ENCODE measurements at places on chromosomes 2 and 18.
A peak's percentile ranks its signal among the peaks of the same experiment; 100 is the strongest.

DNA sequence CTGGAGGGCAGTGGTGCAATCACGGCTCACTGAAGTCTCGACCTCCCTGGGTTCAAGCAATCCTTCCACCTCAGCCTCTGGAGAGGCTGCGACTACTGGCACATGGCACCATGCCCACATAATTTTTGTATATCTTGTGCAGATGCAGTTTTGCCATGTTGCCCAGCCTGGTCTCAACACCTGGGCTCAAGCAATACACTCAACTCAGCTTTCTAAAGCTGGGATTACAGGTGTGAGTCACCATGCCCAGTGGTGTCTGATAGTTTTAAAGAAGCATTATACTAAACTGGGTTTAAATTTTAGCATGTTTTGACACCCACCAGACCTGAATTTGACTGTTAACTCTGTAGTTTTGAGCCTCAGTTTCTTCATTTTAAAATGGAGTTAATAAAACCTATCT lies 109.4 kb upstream of the SLC38A11 start:
- no peak for DNase-seq

DNA sequence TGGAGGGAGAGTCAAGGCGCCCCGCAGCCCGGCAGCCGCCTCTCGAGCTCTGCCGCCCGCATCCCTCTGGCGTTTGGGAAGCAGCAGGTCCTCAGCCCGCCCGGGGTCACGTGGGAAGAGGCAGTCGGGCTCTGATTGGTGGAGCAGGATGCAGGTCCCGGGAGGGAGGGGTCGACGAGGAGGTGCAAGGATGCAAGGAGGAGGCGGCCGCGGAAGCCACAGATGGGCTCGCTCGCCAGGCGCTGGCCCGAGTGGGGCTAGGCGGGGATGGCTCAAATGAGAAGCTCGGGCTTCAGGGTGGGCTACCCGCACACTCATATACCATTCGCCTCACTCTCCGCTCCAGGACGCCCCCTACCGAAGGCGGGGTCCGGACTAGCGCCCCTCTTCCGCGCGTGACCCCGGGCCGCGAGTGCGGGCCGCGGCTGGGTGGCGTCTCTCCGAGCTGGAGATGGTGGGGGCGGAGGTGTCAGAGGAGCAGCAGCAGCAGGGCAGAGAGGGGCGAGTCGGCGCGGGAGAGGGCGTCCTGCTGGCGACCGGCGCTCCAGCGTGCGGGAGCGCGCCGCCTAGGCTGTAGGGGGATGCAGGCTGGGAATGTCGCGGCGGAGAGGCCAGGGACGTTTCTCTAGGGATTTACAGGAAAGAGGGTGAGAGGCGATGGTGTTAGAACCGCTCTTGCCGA lies at the start of gene TMEFF2:
TMEFF2 (minus strand) TSS at position 68 of the 682 bp plus-strand sequence. CDS start 409 bp downstream, outside the sequence.
- peak; percentile 66 for DNase-seq

DNA sequence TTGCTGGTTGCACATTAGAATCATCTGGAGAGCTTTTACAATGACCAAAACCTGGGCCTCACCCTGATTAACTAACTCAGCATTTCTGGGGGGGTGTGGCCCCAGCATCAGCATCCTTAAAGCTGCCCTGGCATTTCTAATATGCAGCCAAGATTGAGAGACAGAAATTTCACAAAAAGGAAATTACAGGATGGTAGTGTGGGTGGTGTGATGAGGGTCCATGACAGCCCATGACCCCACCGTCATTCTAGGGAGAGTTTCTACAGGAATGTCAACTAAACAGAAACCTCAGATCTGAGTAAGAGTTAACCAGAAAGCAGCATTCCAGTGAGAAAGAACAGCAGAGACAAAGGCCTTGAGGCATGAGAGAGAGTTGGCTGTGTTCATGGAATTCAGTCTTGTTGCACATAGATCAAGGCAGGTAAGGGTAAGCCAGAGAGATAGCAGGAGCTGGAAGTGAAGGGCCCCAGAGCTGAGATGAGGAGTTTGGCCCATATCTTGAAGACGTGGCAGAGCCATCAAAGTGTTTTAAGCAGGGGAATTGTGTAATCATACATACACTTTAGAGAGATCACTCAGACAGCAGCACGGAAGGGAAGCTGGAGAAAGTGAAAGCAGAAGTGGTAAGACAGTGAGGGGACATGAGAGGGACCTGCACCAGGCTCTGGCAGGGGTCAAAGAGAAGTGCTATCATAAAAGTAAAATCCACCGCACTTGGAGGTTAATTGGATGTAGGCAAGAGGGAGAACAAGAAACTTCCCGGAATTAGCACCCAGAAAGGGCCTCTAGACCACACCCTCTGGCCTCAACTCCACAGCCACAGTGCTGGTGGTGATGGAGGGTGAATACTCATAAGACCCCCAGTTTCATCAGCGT lies 7.8 kb upstream of the TRABD2A start:
- DNase-seq: no peak

GRCh38 chr2:241274127-241274526 lies 41.3 kb downstream of the HDLBP start:
- no peak for DNase-seq

- no peak for DNase-seq
These were observed 31.4 kb downstream of the GAREM1 start for GRCh38 chr18:32439241-32439640.

DNA sequence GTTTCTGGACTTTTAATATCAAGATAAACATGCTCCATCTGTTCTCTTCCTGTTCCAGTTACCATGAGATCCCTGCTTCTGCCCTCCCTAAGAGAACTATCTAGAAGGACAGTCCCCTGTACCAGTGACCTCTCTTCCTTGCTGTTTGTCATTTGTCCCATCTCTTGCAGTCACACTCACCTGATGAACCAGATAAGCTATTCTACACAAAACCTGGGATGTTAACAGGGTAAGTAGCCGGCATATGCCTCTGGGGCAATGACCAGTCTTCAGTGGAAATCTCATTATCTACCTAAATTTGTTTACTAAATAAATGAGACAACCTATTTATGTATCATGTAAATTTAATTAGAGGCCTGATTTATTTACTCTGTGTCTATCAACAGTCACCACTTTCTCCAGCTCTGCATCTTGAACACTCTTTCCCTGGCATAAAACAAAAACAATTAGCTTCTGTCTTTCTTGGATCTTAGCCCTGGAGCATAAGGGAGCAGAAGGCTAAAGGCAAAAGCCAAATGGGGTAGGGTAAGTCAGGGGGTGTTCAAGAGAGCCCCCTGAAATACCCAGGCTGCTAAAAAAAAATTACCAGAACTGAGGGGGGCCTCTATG lies 337.7 kb downstream of the ALK start:
- DNase-seq: no peak

DNA sequence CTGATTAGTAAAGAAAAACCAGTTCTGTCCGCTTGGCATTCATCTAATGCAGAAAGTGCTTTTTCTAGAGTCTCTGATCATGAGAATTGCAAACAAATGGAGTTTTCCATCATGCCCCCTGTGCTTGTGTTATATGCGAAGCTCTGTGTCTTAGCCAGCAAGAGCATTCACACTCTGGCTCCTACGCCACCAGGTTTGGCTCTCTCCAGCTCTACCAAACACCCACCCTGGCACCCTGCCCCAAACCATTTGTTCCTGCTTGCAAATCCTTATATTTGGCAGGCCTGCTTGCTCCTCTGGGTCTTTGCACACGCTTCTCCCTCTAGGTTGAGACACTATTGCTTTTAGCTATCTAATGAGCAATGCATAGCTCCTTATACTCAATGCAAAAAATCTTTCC lies 204.1 kb upstream of the CYRIA start:
- DNase-seq: no peak

- DNase-seq: no peak
These were observed 52.7 kb upstream of the CCDC68 start for GRCh38 chr18:55012008-55012407.

GRCh38 chr2:170465241-170465640 lies 249.9 kb upstream of the SP5 start:
- no peak for DNase-seq

GRCh38 chr2:20187331-20187730 lies 37.6 kb downstream of the SDC1 start:
- no peak for DNase-seq

GRCh38 chr2:100891906-100892642 lies 72.1 kb downstream of the NPAS2 start:
- no peak for DNase-seq

- DNase-seq: peak; percentile 39
These were observed 80.8 kb downstream of the PTGR3 start for GRCh38 chr18:75128051-75128605.

GRCh38 chr2:159518321-159519005 lies 97.9 kb downstream of the BAZ2B start:
- DNase-seq: no peak

DNA sequence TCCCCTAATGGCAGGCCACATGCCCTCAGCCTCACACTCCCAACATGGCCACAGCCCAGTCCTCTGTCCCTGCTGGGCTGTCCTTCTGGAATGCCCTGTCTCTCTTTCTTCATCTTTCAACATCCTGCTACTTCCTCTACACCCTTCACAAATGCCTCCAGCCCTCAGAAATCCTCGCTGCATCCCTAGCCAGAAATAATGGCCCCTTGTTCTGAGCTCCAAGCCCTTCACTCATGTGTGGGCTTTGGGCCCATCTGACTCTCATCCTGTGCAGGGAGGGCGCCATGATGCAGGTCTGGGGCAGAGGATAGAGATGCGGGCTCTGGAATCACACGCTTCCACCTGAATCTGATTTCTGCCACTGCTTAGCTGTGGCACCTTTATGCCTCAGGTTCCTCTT lies 181.9 kb downstream of the TNS1 start:
- DNase-seq: no peak

- DNase-seq: no peak
These were observed 154.9 kb downstream of the ATAD2B start for GRCh38 chr2:23772056-23772455.

DNA sequence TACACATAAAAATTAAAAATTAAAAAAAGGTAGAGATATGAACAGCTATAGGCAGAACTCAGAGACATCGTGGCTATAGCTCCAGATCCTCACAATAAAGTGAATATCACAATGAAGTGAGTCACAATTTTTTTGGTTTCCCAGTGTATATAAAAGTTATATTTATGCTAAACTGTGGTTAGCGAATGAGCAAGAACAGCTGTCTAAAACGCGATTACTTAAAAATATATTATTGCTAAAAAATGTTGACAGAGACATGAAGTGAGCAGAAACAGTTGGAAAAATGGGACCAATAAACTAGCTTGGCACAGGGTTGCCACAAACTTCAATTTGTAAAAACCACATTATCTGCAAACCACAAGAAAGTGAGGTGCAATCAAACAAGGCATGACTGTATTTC lies 551.7 kb upstream of the NETO1 start:
- no peak for DNase-seq

GRCh38 chr18:76524477-76524876 lies 29.4 kb upstream of the ZNF516 start:
- no peak for DNase-seq

DNA sequence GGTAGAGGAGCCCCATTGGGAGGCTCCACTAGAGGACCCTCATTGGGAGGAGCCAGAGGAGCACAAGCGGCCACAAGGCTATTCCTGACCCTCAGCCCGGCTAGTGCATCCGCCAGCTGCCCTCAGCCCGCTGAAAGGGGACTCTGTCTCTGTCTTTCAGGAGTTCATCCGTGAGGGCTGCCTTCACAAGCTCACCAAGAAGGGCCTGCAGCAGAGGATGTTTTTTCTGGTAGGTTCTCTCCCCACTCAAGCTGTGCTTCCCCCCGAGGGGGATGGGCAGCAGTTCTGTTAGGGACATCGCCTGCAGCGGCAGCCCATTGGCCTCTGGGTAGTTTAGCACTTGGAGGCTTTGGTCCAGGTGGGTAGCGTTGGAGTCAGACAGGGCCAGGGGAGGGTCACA lies 25.1 kb downstream of the STK25 start:
- DNase-seq: no peak

- no peak for DNase-seq
These were observed 583.4 kb downstream of the NRXN1 start for GRCh38 chr2:50448556-50448955.

DNA sequence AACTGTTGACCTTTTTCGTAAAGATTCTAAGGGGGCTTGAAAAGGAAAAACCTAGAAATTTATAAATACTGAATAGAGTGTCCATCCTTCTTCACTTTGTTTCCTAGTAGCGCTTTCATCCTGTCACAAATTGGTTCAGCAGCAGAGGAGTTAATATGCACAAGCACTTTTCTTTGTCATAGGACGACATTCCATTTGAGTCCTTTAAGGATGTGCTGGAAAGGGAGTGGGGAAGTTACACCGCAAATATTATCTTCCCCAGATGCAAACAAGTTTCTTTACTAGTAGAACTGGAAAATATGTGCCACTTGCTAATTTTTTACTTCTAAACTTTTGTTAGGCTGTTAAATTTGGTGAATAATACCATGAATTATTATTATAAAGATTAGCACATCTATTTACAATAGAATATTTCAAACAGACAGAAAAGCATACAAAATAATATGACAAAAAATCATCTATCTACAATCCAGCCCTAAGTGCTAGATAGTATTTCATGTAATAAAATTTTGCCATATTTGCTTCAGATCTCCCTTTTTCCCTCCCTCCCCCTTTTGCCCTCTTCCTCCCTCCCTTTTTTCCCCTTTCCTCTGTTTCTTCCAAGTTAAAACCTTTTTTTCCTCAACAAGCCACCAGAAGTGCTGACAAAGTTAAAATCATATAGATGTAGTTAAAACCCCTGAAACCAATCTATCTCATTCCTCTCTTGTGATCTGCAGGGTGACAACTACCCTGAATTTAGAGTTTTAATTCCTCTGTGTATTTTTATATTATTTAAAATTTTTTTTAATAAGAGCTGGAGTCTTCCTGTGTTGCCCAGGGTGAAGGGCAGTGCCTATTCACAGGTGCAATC lies 50.5 kb upstream of the MAP4K3 start:
- no peak for DNase-seq

GRCh38 chr2:71277147-71277475 lies 50.2 kb upstream of the PAIP2B start:
- no peak for DNase-seq

GRCh38 chr18:76522122-76522503 lies 27.1 kb upstream of the ZNF516 start:
- no peak for DNase-seq

DNA sequence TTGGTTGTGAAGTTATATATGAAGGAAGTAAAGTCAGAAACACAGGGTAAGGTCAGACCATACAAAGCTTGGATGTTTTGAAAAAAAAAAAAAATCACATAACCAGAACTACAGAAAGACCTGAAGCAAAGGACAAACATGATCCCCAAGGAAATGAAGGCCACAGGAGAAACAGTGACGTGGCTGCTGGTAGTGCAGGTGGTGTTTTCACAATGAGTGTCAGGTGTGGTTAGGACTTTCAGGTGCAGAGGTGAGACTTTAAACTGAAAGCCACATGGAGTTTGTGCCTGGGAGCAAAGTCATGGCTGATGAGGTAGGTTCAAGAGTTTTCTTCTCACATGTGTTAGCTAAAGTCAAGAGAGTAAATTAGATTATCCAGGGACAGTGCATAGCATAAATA lies 270.7 kb downstream of the PIEZO2 start:
- DNase-seq: no peak
